Gastrocnemius medialis (tissue), 4 donors: ENCODE measurements at places on chromosomes 11 and 22. TPM values are rescaled to one million over a fixed set of nuclear protein-coding genes. Genes with fewer than 3 reads are reported as not detected.

DNA sequence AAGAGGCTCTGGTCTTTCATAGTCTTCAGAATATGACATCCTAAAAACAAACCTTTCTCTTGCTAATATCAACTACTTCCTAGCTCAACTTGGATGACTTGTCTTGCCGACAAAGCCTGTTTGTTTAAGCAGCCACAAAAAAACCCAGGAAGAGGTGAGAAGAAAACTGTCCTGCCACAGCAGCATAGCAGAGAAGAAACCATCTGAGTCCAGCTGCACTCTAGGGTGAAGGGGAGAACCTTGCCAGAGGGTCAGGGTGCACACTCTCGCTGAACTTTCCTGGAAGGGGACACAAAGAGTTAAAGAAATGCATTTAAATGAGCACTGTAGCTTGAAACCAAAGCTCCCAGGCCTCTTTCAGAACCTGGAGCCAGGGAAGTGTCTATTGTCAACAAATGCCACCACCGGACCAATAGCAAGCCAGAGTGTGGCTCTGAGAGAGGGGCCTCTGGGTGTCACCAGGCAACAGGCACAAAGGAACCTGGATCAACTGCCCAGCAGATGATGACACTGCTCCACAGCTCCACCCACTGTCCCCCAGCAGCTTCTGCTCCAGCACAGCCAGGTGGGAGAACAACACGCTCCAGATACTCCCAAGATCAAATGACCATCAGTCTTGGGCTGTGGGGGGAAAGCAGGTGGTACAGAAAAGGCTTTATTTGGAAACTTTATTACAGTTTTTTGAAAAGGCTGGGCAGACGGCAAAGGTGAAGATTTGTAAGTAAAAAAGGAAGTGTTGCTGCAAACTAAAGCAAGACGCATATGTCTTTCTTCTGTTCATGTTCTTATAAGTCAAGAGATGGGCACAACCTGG is 105.7 kb downstream of the RASSF10 start:
- no peak for DNase-seq
- H3K4me3 ChIP-seq = no peak overlapping the region
- no peaks in the 10 kb centered on the region for H3K36me3 ChIP-seq
- no peaks in the 10 kb centered on the region for H3K4me1 ChIP-seq
- no peaks in the 10 kb centered on the region for H3K27me3 ChIP-seq

- H3K4me1 ChIP-seq = no peaks in the 10 kb centered on the region
- no peak overlapping the region for H3K27ac ChIP-seq
- no peak for DNase-seq
- no peaks in the 10 kb centered on the region for H3K36me3 ChIP-seq
- H3K27me3 ChIP-seq = no peaks in the 10 kb centered on the region
- no peak overlapping the region for H3K4me3 ChIP-seq
Measured at GRCh38 chr22:45664136-45664646, 7.4 kb upstream of the ATXN10 start.

DNA sequence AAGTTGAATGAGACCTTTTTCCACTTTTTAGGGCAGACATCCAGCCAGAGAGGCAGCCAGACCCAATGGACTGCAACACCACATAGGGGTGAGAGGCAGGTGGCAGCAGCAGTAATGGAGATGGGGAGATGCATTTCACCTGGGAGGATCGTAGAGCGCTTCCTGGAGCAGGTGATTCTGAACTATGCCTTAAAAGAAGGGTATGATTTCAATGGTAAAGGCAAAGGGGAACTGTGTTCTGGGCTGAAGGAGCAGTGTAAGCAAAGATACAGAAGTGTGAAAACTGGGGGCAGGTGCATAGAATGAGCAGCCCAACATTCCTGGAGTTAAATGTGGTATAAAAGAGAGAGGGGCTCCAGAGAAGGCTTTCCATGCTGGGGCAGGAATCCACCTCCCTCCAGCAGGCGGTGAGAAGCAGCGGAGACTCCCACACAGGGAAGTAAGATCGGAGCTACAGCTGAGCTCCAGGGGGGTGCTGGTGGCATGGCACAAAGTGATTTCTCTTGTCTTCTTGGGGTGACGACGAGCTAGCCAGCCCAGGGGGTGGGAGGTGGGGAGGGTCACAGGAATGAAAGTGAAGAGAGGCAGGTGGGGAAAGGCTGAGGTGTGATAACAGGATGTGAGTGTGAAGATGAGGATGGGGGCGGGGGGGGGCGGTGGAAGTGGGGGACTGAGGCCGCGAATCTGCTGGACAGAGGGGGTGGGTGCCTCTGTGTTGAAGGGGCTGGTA is 4.3 kb upstream of the SERHL2 start:
- H3K27me3 ChIP-seq = no peaks in the 10 kb centered on the region
- no peaks in the 10 kb centered on the region for H3K36me3 ChIP-seq
- DNase-seq = no peak
- no peak overlapping the region for H3K27ac ChIP-seq
- peaks cover 6% of the 10 kb centered on the region for H3K4me1 ChIP-seq

DNA sequence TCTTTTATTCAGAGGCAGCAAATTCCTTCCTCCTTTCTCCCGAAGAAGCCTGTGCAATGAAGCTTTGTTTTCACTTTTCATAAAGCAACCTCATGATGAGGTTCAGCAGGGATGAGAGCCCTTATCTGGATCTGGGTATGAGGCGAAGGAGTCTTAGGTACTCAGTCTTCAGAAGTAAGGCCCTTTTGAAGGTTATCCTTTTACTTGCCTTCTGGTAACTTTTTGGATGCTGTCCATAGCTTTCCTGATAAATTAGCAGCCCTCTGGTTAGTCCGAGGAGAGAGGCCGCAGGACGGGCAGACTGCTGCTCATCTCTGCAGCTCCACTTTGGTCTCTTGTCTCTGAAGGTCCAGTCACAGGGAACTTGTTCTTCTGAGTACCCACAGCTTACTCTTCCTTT is 1.1 kb downstream of the TRIM22 start:
- peak overlapping the region; percentile 44 for H3K4me3 ChIP-seq
- H3K36me3 ChIP-seq = no peaks in the 10 kb centered on the region
- no peak for DNase-seq
- H3K27me3 ChIP-seq = no peaks in the 10 kb centered on the region
- peaks cover 10% of the 10 kb centered on the region for H3K4me1 ChIP-seq
- H3K27ac ChIP-seq = peak overlapping the region; percentile 72

GRCh38 chr11:31408201-31408600 is 38.5 kb downstream of the DNAJC24 start:
- H3K27ac ChIP-seq = no peak overlapping the region
- H3K27me3 ChIP-seq = no peaks in the 10 kb centered on the region
- no peaks in the 10 kb centered on the region for H3K36me3 ChIP-seq
- no peaks in the 10 kb centered on the region for H3K4me1 ChIP-seq
- no peak for DNase-seq
- no peak overlapping the region for H3K4me3 ChIP-seq

DNA sequence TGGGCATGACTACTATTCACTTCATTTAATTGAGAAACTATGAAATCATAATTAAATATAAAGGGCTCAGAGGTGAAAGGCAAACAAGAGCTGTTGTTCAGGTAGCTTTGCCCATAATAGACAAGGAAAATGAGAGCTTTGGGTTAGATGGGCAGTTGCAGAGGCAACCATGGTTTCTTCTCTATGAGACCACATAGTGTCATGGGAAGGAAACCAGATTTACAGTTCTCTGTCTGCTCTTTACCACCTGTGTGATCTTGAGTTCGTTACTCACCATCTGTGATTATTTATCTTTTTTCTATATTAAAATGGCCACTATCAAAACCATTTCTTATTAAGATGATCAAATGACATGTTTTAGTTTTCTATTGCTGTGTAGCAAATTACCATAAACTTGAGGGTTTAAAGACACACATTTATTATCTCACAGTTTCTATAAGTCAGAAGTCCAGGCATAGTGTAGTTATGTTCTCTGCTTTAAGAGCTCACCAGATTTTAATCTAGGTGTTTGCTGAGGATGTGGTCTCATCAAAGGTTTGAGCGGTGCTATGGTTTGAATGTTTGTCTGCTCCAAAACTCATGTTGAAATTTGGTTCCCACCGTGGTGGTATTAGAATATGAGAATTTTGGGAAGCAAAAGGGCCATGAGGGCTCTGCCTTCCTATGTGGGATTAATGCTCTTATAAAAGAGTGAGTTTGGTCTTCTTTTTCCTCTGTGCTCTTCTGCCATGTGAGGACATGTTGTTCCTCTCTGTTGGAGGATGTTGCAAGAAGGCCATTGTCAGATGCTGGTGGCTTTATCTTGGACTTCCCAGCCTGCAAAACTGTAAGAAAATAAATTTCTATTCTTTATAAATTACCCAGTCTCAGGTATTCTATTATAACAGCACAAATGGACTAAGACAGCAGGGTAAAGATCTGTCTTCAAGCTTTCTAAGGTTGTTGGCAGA is 38.2 kb downstream of the OR2AG2 start:
- DNase-seq = no peak
- no peaks in the 10 kb centered on the region for H3K36me3 ChIP-seq
- H3K27me3 ChIP-seq = no peaks in the 10 kb centered on the region
- H3K4me3 ChIP-seq = no peak overlapping the region

GRCh38 chr22:29139965-29140782 is 65.5 kb upstream of the EMID1 start:
- H3K27ac ChIP-seq = no peak overlapping the region
- no peak overlapping the region for H3K4me3 ChIP-seq
- no peak for DNase-seq
- no peaks in the 10 kb centered on the region for H3K36me3 ChIP-seq
- H3K4me1 ChIP-seq = peaks cover 24% of the 10 kb centered on the region
- no peaks in the 10 kb centered on the region for H3K27me3 ChIP-seq

- H3K27ac ChIP-seq = no peak overlapping the region
- peaks cover 6% of the 10 kb centered on the region for H3K27me3 ChIP-seq
- no peaks in the 10 kb centered on the region for H3K36me3 ChIP-seq
- peak; percentile 4 for DNase-seq
- H3K4me1 ChIP-seq = no peaks in the 10 kb centered on the region
Measured at GRCh38 chr11:2204361-2205213, 33.0 kb upstream of the TH start.

DNA sequence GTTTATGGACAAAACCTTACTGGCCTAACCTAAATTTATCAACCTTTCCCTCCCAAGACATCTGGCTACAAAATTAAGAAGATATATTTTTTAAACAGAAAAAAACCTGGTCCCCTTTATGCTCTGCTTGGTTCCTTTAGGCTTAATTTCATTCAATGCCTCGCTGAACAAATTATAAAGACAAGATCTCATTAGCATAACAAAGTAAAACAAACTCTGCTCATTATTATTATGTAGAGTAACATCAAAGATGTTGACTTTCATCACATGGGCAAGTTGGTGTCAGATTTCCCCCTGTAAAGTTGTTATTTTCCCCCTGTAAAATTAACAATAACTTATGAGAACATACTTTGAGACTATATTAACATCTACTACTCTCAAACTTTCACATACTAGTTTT is 11.0 kb downstream of the RRAS2 start:
- H3K4me1 ChIP-seq = peaks cover 8% of the 10 kb centered on the region
- no peaks in the 10 kb centered on the region for H3K36me3 ChIP-seq
- no peak for DNase-seq
- H3K4me3 ChIP-seq = no peak overlapping the region
- no peak overlapping the region for H3K27ac ChIP-seq

DNA sequence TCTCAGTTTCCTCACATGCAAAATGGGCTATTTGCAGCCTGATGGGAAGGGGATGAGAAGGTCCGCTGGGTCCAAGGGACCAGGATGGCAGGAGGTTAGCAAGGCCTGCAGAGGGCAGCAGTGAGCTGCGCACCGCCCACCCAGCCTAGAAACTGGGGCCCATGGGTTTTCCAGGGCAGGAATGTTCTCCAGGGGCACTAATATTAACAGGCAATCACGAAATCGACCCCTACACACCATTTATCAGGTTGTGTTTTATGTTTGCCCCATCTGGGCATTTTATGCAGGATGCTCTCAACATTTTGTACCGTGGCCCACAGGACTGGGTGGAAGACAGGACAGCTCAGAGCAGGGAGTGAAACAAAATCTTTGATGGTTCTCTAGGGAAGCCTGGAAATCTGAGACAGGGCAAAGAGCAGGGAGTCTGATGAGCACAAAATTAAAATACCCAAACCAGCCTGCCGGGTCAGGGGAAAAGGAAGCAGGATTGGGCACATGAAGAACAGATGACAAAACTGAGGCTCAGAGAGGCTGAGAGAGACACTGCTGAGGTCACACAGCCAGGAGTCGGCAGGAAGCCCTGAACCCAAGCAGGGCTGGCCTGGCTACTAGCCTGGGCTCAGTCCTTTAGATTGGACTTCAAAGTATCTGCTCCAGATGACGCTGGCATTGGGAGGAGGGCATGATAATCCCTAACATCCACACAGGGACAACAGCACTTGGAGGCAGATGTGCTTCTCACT is 1.6 kb upstream of the BCR start:
- H3K36me3 ChIP-seq = no peaks in the 10 kb centered on the region
- no peaks in the 10 kb centered on the region for H3K27me3 ChIP-seq
- DNase-seq = peak; percentile 26
- H3K4me3 ChIP-seq = no peak overlapping the region

DNA sequence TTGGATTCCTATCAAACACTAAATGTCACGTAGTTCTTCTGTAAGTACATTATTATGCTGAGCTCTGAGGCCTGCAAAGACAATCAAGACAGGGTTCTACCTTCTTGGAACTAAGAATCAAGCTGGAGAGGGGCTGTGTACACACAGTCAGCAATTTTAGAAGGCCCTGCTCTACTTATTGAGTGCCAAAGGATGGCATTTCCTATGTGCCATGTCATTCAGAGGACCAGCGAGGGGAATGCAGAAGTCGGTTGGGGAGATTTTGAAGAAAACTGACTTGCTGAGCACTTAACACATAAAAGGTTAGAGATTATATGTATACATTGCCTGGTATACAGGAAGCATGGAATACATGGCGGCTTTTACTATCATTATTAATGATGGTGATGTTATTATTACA is 5.3 kb downstream of the SLC37A2 start:
- DNase-seq = no peak
- H3K27ac ChIP-seq = no peak overlapping the region
- H3K27me3 ChIP-seq = peaks cover 4% of the 10 kb centered on the region
- H3K4me3 ChIP-seq = no peak overlapping the region
- no peaks in the 10 kb centered on the region for H3K36me3 ChIP-seq

- no peaks in the 10 kb centered on the region for H3K36me3 ChIP-seq
- H3K4me1 ChIP-seq = no peaks in the 10 kb centered on the region
- H3K27ac ChIP-seq = no peak overlapping the region
- H3K27me3 ChIP-seq = no peaks in the 10 kb centered on the region
- H3K4me3 ChIP-seq = no peak overlapping the region
Measured at GRCh38 chr11:131822506-131822905, 452.1 kb downstream of the NTM start.

GRCh38 chr11:62708793-62709192 is 1.3 kb downstream of the GNG3 start:
- no peaks in the 10 kb centered on the region for H3K27me3 ChIP-seq
- no peak for DNase-seq
- H3K4me1 ChIP-seq = peaks cover 46% of the 10 kb centered on the region
- H3K27ac ChIP-seq = peak overlapping the region; percentile 94
- peaks cover 18% of the 10 kb centered on the region for H3K36me3 ChIP-seq

The PGR gene
- total RNA-seq = 0.20 TPM

The MPZL3 gene
- 0.13 TPM for total RNA-seq

The GRIA4 gene
- not detected for total RNA-seq

The PGA5 gene
- total RNA-seq = not detected

The DCPS gene
- total RNA-seq = 12.8 TPM

The LDHAL6A gene
- total RNA-seq = not detected

The DUSP8 gene
- 8.5 TPM for total RNA-seq

The YPEL1 gene
- 35.1 TPM for total RNA-seq

The SPTBN2 gene
- 0.61 TPM for total RNA-seq

The P4HA3 gene
- total RNA-seq = not detected
